ENCODE measurements at places on chromosomes 1 and 21.

DNA sequence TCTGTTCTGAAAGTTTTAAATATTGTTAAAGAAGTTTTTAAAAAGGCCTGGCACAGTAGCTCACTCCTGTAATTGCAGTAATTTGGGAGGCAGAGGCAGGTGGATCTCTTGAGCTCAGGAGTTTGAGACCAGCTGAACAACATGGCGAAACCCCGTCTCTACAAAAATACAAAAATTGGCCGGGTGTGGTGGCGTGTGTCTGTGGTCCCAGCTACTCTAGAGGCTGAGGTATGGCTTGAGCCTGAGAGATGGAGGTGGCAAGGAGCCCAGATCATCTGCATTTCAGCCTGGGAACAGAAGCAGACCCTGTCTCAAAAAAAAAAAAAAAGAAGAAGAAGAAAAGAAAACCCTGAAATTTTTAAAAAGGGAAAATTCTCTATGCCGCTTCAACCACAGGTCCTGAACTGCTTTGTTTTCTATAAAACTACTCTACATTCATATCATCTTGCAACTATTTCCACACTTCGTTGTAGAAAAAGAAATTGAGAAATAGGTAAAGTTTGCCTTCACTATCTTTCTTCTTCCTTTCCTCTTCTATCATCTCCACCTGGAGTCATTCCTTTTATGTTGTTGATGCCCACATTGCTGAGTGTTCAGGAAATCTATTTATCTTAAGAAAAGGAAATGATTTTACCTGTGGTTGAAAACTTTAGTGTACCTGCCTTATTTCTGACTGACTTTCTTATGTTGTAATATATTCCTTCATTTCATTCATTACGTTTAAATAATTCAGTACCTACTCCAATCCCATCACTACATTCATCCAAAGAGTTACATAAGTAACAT, 1.7 kb downstream of the ATP6V1G3 start:
- no peak for DNase-seq

DNA sequence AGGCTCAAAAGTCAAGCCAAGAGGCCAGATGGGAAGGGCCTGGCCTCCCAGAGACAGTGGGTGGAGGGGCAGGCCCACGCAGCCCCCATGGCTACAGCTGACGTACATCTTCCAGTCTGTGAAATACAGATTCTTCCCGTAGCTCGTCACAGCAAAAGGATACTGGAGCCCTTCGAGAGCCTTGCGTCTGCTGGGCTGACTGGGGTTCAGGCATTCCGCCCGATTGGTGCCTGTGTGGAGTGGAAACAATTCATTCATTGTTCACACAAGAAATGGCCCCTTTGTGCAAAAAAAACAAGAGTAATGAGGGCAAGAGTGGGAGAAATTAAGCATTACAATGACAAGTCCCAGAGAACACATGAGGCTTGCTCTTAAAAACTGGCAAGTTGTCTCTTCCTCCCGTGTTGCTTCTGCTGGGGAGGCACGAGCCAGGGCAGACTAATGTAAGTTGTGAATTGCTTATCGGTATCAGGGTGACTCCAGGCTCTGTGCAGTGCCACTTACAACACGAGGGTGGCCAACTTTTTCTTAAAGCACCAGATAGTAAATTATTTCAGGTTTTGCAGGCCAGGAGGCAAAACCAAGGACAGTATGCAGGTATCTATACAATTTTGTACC, 85.1 kb downstream of the NID1 start:
- DNase-seq: no peak

DNA sequence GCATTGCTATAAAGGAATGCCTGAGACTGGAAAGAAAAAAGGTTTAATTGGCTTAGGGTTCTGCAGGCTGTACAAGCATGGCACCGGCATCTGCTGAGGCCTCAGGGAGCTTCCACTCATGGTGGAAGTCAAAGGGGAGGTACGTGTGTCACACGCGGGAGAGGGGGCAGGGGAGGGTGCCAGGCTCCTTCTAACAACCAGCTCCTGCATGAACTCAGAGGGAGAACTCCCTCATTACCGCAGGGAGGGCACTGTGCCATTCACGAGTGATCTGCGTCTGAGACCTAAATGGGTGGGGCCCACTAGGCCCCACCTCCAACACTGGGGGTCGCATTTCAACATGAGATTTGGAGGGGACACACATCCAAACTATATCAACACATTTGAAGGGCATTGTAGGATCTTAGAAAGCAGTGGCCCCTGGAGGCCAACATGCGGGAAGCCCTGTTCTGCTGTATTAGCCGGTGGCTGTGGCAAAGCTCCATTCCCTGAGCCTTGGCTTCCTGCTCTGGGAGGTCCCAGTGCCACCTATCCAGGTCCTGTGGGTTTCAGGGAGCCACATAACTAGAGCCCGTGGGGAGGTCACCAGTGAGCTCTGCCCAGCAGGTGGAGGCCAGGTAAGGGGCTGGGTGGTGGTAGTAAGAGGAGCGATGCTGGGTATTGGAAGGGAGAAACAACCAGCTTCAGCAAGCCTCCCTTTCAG, 10.0 kb downstream of the WNT3A start:
- DNase-seq: no peak

GRCh38 chr1:57866998-57867397, 443.1 kb upstream of the DAB1 start:
- no peak for DNase-seq

DNA sequence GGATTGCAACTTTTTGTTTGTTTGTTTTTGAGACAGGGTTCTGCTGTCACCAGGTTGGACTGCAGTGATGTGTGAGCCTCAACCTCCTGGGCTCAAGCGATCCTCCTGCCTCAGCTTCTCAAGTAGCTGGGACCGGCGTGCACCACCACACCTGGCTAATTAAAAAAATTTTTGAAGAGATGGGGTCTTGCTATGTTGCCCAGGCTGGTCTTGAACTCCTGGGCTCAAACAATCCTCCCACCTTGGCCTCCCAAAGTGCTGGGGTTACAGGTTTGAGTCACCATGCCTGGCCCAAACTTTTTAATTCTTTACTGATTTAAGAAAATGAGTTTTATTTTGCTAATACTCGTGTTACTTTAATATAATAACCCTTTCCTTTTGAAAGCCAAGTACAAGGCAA, 31.5 kb upstream of the SERPINC1 start:
- no peak for DNase-seq

DNA sequence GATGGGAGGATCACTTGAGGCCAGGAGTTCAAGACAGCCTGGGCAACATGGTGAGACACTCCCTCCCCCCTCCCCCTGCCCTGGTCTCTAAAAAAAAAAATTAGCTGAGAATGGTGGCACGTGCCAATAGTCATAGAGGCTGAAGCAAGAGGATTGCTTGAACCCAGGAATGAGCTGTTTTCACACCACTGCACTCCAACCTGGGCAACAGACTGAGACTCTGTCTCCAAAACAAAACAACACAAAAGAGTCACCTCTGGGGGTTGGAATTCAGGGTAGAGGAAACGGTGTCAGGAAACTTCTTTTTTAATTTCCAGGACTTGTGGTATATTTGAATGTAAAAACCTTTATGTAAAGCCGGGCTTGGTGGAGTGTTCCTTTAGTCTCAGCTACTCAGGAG, 43.2 kb downstream of the RHOU start:
- no peak for DNase-seq

- DNase-seq: no peak
These were observed 15.4 kb upstream of the GPR37L1 start for GRCh38 chr1:202107321-202107761.

DNA sequence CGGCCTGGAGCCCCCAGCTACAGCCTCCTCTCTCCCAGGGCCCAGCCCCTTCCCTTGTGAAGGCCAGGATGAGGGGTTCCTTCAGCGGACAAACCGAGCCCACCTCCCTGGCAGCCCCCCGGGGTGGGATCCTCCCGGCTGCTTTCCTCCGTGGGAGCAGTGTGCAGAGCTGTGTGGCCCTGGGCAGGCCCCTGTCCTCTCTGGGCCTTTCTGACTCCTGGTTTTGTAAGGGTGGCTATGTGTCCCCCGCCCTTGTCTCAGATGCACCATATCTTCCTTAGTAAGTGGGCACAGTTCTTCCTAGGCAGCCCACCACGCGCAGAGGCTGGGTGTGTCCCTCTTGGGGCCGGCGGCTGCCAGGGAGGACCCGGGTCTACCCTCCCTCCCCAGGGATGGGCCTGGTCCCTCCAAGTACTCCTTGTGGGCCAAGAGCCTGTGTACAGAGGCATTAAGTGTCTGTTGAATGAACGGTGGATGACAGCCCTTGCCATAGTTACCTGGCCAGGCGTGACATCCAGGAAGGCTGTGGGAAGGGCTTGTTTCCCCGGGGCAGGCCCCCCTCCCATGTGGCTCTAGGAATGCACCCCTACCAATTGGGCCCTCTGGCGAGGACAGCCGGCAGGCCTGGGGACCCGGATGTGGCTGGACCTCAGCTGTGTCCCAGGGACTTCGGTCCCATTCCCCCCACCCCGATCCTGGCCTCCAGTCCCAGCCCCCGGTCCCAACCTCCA, 3.8 kb downstream of the SMIM1 start:
- no peak for DNase-seq

- no peak for DNase-seq
These were observed 37.8 kb upstream of the MPC2 start for GRCh38 chr1:167974698-167975097.

- DNase-seq: no peak
These were observed 15.1 kb downstream of the FAAP20 start for GRCh38 chr1:2179283-2180013.

DNA sequence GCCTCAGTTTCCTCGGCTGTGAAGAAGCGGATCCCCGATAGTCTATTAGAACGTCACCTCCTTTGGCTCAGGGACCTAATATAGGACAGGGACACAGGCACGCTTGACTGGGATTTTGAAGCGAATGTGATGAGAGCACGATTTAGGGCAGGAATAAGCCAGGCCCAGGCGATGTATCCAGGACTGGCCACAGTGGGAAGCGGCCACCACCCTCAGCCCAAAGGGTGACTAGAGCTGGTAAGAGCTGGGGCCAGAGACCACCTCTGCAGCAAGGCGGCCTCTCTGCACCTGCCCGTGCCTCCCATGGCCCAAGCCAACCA, 100.0 kb upstream of the VAMP3 start:
- no peak for DNase-seq

GRCh38 chr1:116775116-116775752, 21.0 kb downstream of the CD2 start:
- no peak for DNase-seq

- no peak for DNase-seq
These were observed 42.2 kb downstream of the SLC19A1 start for GRCh38 chr21:45499970-45500577.

DNA sequence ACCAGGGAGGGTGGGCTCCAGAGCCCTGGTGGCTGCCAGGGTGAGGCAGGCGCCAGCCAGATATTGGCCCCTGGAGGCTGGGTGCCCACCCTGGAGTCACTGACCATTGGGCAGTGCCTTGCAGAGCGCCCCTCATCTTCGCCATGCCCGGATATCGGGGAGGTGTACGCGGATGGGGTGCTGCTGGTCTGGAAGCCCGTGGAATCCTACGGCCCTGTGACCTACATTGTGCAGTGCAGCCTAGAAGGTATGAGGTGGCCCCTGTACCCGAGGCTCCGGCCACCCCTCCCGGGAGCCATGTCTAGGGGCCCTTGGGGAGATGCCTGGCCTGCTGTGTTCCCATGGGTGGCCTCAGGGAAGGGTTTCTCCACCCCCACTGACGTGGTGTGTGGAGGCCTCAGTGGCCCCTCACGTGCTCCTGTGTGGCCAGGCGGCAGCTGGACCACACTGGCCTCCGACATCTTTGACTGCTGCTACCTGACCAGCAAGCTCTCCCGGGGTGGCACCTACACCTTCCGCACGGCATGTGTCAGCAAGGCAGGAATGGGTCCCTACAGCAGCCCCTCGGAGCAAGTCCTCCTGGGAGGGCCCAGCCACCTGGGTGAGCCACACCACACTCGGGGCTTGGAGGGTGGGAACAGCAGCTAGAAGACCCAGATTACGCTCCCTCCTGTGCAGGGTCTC, 30.9 kb downstream of the TRIM11 start:
- DNase-seq: no peak

DNA sequence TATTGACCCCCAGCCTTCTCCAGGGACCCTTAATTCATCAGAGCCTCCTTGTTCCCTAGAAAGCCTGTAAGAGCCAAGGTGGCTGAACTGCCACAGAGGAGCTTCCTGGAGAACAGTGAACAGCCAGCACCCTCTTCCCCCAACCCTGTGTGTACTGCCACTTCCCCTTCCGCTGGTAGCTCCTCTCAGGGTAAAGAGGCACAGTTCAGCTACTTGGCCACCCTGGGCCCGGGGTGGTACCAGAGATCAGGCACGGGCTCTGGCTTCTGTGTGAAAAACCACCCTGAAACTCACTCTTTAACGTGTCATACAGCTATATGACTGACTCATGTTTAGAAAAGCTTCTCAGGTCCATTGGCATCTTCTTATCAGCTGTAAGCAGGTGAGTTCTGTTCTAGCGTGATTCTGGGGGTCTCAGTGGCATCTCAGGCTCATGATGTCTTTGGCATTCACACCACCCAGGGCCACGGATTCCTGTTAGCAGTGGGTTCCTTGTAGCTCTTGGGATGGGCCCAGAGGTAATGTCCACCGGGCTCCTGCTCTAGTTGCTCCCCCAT, 22.4 kb downstream of the ARMH1 start:
- no peak for DNase-seq

DNA sequence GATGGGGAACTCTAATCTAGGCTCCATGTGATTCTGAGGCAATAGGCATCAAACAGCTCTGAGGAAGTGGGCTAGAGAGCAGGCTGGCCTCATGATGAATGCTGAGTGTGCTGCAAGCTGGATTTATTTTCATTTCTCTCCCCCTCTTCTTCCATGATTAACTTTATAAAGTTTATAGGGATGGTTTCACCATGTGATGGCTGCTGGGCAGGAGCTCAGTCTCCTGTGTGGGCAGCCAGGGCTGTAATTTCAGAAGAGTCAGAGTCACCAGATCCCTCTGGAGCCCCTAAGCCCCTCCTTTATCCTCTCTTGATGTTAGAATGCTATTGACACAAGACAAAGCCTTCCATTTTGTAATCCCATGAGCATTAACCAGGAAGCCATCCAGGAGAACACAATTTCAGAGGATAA, 143.6 kb downstream of the CNIH3 start:
- DNase-seq: no peak

All from H54 (cell line).